Non-pigmented ciliary epithelial cell (primary cell): ENCODE measurements at places on chromosomes 1 and 21.
A peak's percentile ranks its signal among the peaks of the same experiment; 100 is the strongest.

DNA sequence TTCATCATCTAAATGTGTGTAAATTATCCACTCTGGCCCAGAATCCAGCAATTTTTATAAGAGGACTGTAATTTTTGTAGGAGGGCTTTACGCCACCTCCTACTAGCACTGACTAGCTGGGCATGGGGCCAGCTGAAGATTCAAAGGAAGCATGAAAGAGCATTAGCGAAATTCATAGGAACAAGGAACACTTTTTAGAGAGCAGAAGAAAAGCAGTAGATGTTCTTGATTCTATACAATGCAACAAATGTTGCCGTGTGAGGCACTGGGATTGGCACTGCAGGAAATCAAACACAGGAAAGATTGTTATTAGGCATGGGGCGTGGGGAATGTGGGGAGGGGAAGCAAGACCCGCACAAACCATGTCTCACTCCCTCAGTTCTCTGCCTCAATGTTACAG lies 58.4 kb upstream of the PARP1 start:
- no peak for DNase-seq

- no peak for DNase-seq
Observed at GRCh38 chr1:243827206-243827605, 22.8 kb downstream of the AKT3 start.

DNA sequence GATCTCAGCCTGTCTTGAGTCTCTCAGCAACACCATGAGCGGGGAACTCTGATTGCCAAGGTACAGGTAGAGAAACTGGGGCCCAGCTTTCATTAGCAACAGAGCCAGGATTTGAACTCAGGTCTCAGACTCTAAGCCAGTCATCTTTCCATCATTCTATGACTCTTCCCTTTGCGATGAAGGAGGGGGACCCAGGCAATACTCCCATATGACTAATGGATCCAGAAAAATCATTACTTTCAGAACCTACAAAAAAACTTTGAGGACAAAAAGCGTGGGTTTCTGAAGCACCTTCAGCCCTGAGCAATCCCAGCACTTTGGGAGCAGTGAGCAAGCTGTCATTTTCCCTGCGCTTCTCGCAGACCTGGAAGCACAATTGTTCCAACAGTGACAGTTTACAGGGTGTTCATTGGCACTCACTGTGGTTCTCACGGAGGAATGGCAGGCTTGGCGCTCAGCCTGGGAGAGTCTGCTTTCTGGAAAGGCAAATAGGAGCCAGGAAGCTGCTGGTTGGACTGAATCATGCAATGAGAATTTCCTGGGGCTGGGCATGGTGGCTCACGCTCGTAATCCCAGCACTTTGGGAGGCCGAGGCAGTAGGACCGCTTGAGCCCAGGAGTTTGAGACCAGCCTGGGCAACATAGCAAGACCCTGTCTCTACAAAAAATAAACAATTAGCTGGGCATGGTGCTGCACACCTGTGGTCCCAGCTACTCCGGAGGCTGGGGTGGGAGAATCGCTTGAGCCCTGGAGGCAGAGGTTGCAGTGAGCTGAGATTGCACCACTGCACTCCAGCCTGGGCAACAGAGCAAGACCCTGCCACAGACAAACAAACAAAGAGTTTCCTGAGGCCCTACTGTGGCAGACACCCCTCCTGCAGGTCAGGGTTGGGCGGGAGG lies 40.1 kb downstream of the SLC2A7 start:
- peak; percentile 73 for DNase-seq

DNA sequence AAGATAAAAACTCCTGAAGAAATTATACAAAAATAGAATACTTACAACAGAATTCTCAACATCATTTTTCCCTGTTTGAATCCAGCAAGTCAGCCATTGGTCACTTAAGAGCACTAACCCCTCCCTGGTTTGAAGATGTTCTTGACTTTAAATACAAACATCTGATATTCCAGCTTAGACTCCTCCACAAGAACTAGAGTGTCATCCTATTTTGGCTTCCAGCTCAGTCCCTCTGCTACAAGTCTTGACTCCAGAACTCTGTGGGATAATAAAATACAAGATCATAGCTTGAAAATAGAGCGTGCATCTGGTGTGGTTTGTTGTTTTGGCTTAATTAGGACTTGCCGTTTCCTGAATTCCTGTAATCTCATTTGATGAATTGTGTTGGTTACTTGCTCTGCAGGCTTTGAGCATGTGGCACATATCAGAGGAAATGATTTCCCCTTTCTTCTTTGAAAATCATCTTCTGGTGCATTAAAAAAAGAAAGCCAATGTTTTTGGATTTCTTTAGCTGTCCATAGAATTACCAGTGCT lies 63.7 kb upstream of the DPT start:
- no peak for DNase-seq

GRCh38 chr1:2108213-2108876 lies 58.1 kb downstream of the PRKCZ start:
- no peak for DNase-seq

GRCh38 chr1:68497358-68497698 lies 446 bp upstream of the DEPDC1 start:
- DNase-seq: no peak

DNA sequence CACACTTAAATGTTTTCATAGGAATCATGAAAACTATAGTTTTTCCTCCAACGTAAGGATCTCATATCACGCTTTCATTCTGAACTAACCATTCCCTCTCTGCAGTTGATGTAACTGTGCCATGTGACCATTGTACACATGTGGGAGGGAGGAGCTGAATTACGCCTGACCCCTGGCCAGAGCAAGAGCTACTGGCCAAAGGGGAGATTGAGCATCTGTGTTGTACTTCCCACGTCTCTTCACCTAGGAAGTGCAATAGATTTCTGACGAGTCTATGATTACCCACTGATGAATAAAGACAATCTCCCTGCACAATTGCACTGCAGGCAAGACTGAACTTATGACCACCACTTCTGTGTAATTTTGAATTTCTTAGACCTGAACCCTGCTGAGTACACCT lies 24.0 kb downstream of the PTPRC start:
- DNase-seq: no peak

GRCh38 chr1:176119549-176119948 lies 87.5 kb downstream of the COP1 start:
- DNase-seq: no peak

DNA sequence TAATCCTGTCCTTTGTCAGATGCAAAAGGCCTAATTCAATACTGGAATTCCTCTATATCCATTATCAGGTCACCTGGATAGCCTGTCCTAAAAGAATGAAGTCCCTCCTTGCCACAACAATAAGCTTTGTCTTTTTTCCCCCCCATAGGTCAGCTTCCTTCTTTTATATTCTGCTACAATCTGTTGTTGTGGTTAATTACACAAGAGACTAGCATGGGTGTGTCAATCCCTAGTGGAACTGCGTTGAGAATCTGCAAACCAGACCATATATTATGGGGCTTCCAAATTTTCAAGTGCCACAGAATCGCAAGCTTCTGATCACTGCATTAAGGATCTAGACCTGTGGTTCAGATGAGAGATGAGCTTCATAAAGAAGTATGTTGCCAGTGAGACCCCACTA lies 349.6 kb downstream of the SMYD3 start:
- no peak for DNase-seq
